ENCODE measurements at places on chromosomes 16 and 17. TPM values are rescaled to one million over a fixed set of nuclear protein-coding genes. Genes with fewer than 3 reads are reported as not detected.

DNA sequence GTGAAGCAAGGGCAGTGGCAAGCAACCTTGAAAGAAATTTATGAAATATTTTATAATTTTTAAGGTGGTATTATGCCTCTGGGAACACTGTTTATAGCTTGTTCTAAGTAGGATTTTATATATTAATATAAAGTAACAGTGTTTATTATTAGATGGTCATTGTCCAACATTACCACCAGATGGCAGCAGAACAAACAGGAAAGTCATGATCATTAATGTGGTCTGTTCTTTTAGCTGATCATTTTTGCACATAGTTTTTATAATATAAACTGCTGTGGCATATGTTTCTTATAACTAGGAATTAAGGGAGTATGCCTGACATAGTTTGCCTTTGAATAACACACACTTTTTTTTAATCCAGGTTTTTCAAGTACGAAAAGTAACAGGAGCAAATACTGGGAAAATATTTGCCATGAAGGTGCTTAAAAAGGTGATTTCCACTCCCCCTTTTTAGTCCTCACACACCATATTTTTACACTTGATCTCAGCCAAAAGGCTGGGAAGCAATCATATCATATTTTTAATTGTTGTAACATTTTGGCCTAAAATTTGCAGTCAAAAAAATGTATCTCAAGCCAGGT is 21.4 kb downstream of the RPS6KB1 start:
- H3K36me3 ChIP-seq = peaks cover 38% of the 10 kb centered on the region
- H3K27me3 ChIP-seq = no peaks in the 10 kb centered on the region
- H3K4me3 ChIP-seq = no peak overlapping the region
- peak; percentile 86 for DNase-seq

Gene WNT3
- total RNA-seq = 5.0 TPM

Gene TBX4
- total RNA-seq = not detected

DNA sequence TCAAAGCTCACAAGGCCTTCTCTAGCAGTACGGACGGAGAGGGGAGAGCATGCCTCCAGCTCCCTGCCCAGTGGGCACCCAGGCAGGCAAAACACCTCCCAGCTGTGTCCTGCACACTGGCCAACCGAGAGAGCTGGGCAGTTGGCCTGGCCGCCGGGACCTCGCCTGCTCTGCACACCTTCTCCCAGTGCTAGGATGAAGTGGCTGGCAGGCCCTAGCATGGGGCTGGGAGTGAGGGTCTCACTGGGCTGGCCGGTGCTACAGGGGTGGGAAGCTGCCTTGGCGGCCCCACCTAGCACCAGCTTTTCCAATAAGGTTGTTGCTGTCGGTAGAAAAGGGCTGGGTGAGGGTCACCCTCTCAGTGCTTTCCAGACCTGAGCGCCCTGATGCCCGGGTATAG is 60.2 kb downstream of the SDK2 start:
- DNase-seq = no peak
- H3K36me3 ChIP-seq = peaks cover 7% of the 10 kb centered on the region
- peaks cover 2% of the 10 kb centered on the region for H3K27me3 ChIP-seq
- H3K4me3 ChIP-seq = no peak overlapping the region

- H3K4me3 ChIP-seq = no peak overlapping the region
- no peaks in the 10 kb centered on the region for H3K36me3 ChIP-seq
- H3K27ac ChIP-seq = no peak overlapping the region
These were observed 211.8 kb downstream of the IRF8 start for GRCh38 chr16:86110726-86111125.

Gene NOMO2
- total RNA-seq = 112 TPM

Gene ABCC11
- total RNA-seq = 0.22 TPM

DNA sequence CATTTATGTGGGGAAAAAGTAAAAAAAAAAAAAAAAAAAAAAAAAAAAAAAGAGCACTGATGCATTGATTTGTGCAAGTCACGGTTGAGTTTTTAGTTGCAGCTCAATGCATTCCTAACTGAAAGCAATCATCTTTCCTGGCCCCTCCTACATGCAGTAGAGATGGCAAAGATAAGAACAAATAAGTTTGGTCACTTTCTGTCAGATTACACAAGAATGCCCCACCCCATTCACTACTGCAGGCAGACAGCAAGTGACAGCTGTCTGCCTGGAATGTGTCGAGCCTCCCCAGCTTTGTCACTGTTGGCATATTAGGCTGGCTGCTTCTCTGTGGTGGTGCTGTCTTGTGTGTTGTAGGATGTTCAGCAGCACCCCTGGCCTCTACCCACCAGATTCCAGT is 243.5 kb downstream of the FOXL1 start:
- no peak overlapping the region for H3K27ac ChIP-seq
- peaks cover 10% of the 10 kb centered on the region for H3K27me3 ChIP-seq
- H3K36me3 ChIP-seq = no peaks in the 10 kb centered on the region
- no peak for DNase-seq

GRCh38 chr16:78242239-78242630 is 142.8 kb downstream of the WWOX start:
- H3K4me1 ChIP-seq = no peaks in the 10 kb centered on the region
- H3K4me3 ChIP-seq = no peak overlapping the region
- H3K27me3 ChIP-seq = no peaks in the 10 kb centered on the region
- no peak overlapping the region for H3K27ac ChIP-seq
- no peaks in the 10 kb centered on the region for H3K36me3 ChIP-seq

DNA sequence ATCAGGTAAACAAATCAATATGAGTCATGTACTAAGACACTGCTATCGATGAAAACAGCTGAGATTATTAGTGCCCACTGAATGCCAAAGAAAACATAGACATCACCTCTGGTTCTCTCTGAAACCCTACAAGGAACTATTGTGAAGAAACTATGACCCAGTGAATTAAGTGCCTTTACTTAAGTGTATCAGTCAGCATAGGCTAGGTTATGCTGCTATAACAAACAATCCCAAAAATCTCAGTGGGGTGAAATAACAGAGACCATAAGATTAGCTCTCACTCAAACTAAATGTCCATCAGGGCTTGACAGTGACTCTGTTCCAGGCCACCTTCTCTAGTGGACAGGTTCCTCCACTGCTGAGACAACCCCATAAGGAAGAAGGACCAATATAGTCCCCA is 57.7 kb upstream of the KDM8 start:
- no peaks in the 10 kb centered on the region for H3K27me3 ChIP-seq
- no peak overlapping the region for H3K27ac ChIP-seq
- no peaks in the 10 kb centered on the region for H3K4me1 ChIP-seq
- H3K4me3 ChIP-seq = no peak overlapping the region

Gene C16orf92
- not detected for total RNA-seq

Gene CRYM
- 22.2 TPM for total RNA-seq

Gene DDX52
- total RNA-seq = 29.7 TPM

Gene COX6A2
- not detected for total RNA-seq

DNA sequence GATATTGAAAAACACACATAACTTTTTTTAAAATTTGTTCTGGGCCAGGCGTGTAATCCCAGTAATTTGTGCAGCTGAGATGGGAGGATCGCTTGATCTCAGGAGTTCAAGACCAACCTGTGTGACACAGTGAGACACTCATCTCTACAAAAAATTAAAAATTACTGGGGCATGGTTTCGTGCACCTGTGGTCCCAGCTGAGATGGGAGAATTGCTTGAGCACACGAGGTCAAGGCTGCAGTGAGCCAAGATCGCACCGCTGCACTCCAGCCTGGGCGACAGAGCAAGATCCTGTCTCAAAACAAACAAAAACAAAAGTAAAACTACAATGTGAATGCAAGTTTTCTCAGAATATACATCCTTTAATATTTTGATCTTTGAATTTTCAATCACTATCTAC is 15.1 kb downstream of the C16orf54 start:
- H3K4me1 ChIP-seq = no peaks in the 10 kb centered on the region
- no peak overlapping the region for H3K27ac ChIP-seq
- H3K36me3 ChIP-seq = no peaks in the 10 kb centered on the region
- no peak for DNase-seq
- no peak overlapping the region for H3K4me3 ChIP-seq
- no peaks in the 10 kb centered on the region for H3K27me3 ChIP-seq

DNA sequence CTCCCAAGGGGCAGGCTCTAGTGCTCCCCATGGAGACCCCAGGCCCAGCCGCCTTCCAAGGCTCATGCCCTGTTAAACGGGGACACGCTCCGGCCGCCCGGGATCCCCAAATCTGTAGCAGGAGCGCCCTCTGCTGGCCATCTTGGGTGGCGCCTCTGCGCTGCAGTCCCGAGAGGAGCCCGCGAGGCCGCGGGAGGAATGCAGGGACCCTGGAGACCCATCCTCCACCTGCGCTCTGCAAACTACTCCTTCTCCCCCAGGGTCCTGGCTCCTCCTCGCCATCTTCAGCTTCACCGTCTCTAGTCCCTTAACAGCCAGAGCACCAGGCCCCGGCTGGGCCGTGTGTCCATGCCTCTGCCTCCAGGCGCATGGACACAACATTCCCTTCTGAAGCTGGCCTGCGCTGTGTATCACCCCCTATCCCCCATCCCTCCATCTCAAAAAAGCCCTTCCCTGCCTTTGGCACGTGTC is 23.6 kb upstream of the KRT17 start:
- DNase-seq = peak; percentile 92
- H3K27me3 ChIP-seq = no peaks in the 10 kb centered on the region
- H3K36me3 ChIP-seq = no peaks in the 10 kb centered on the region
- no peak overlapping the region for H3K27ac ChIP-seq
- peaks cover 21% of the 10 kb centered on the region for H3K4me1 ChIP-seq

DNA sequence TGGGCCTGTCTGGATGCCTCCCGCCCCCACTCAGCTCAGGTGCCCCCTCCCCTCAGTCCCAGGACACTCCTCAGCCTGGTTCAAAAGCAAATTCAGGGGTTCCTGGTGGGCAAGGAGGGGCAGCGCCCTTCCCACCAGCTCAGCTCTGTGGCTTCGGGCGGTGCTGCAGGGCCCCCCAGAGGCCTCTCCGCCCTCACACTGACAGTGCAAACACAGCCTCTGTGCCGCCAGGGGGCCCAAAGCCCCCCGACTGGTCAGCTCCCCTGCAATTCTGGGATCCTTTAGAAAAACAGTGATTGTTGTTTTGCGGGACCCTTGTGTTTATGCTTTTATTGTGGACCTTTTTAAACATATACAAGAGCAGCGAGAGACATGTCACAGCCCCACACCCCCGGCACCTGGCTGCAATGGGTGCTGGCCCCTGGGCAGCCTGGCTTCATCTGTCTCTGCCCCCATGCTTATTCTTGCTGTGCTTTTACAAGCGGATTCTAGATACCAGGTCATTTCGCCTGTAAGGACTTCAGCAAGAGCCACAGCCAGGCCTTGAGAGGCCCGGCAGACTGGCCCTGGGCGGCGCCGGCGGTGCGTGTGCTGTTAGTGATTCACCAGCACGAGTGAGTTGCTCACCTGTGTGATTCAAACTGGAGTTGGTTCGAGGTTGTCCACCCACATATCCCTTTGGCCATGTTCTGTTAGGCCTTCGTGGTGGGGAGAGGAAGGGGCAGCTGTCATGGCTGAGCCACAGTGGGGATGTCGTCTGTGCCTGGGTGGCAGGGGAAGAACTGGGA is 21.2 kb downstream of the ZNF469 start:
- no peak for DNase-seq
- H3K4me1 ChIP-seq = peaks cover 46% of the 10 kb centered on the region
- no peaks in the 10 kb centered on the region for H3K27me3 ChIP-seq
- peaks cover 25% of the 10 kb centered on the region for H3K36me3 ChIP-seq
- no peak overlapping the region for H3K27ac ChIP-seq
- no peak overlapping the region for H3K4me3 ChIP-seq

- peaks cover 13% of the 10 kb centered on the region for H3K4me1 ChIP-seq
- H3K27me3 ChIP-seq = no peaks in the 10 kb centered on the region
- H3K4me3 ChIP-seq = no peak overlapping the region
- H3K27ac ChIP-seq = no peak overlapping the region
- no peak for DNase-seq
- H3K36me3 ChIP-seq = no peaks in the 10 kb centered on the region
These were observed 802.5 kb upstream of the EEF2KMT start for GRCh38 chr16:5900046-5900445.

Gene SCGB1C2
- not detected for total RNA-seq

- no peaks in the 10 kb centered on the region for H3K36me3 ChIP-seq
- H3K27me3 ChIP-seq = no peaks in the 10 kb centered on the region
- no peak overlapping the region for H3K4me3 ChIP-seq
- DNase-seq = peak; percentile 16
These were observed 722.0 kb upstream of the SOX9 start for GRCh38 chr17:71398800-71399219.

- no peak overlapping the region for H3K4me3 ChIP-seq
- H3K4me1 ChIP-seq = no peaks in the 10 kb centered on the region
- no peaks in the 10 kb centered on the region for H3K36me3 ChIP-seq
- no peak overlapping the region for H3K27ac ChIP-seq
- H3K27me3 ChIP-seq = no peaks in the 10 kb centered on the region
These were observed 194.9 kb upstream of the RBFOX1 start for GRCh38 chr16:7137560-7138330.

Gene FGF11
- total RNA-seq = 25.7 TPM

GRCh38 chr16:82379551-82379950 is 209.5 kb upstream of the MPHOSPH6 start:
- H3K4me3 ChIP-seq = no peak overlapping the region
- DNase-seq = no peak
- H3K27ac ChIP-seq = no peak overlapping the region

Gene PALB2
- total RNA-seq = 9.3 TPM

DNA sequence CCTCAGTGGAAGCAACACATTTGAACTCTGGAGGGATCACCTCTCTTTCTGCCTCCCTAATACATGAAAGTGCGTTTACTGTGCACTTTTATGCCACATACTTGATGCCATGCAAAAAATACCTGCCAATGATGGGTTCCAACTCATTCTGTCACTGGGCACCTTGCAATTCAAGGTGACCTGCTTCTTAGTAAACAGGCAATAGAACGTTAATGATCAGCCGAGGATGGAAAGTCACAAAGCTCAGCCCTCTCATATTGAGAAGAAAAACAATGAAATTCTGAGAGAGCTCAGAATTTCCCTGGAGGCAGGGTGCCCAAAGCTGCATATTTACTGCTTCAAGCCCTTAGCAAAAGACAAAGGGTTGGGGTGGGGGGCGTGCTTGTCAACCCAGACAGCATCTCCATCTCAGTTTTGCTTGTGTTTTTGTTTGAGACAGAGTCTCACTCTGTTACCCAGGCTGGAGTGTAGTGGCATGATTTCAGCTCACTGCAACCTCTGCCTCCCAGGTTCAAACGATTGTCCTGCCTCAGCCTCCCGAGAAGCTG is 23.2 kb downstream of the LITAF start:
- no peaks in the 10 kb centered on the region for H3K36me3 ChIP-seq
- H3K27ac ChIP-seq = peak overlapping the region; percentile 47
- no peaks in the 10 kb centered on the region for H3K27me3 ChIP-seq
- peaks cover 35% of the 10 kb centered on the region for H3K4me1 ChIP-seq
- H3K4me3 ChIP-seq = no peak overlapping the region

Measured in spinal cord (tissue), 10 donors.